ENCODE measurements at places on chromosomes 3 and 15.

DNA sequence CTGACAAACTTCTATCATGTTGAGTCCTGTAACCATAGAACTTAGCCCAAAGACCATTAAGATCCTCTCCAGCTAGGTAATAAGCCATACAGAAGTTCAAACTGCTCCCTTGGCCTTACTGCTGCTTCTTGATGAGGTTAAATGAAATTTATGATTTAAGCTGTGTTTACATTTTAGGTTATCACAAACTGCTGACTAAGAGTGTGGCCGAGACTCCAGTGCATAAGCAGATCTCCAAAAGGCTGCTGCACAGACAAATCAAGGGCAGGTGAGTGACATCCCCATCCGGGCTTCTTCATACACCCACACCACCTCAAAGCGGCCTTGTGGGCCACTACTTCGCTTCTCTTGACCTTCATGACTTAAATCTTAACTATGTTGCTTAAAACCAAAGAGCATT is 39.0 kb downstream of the KIF7 start:
- no peak overlapping the region for H3K27ac ChIP-seq
- no peak for DNase-seq
- H3K27me3 ChIP-seq, result no peaks in the 10 kb centered on the region
- peaks cover 97% of the 10 kb centered on the region for H3K36me3 ChIP-seq

GRCh38 chr15:32953533-32953910 is 235.7 kb downstream of the GREM1 start:
- no peak for DNase-seq
- H3K4me1 ChIP-seq, result no peaks in the 10 kb centered on the region
- H3K27ac ChIP-seq, result no peak overlapping the region

GRCh38 chr15:71651750-71652186 is 158.6 kb upstream of the NR2E3 start:
- no peak overlapping the region for H3K27ac ChIP-seq
- peak; percentile 72 for DNase-seq
- no peaks in the 10 kb centered on the region for H3K27me3 ChIP-seq
- no peaks in the 10 kb centered on the region for H3K36me3 ChIP-seq

GRCh38 chr3:194685065-194685717 is 492 bp upstream of the FAM43A start:
- H3K4me1 ChIP-seq, result peaks cover 53% of the 10 kb centered on the region
- DNase-seq, result no peak
- no peaks in the 10 kb centered on the region for H3K27me3 ChIP-seq
- H3K27ac ChIP-seq, result no peak overlapping the region
- peaks cover 21% of the 10 kb centered on the region for H3K36me3 ChIP-seq
- peak overlapping the region; percentile 61 for H3K4me3 ChIP-seq

DNA sequence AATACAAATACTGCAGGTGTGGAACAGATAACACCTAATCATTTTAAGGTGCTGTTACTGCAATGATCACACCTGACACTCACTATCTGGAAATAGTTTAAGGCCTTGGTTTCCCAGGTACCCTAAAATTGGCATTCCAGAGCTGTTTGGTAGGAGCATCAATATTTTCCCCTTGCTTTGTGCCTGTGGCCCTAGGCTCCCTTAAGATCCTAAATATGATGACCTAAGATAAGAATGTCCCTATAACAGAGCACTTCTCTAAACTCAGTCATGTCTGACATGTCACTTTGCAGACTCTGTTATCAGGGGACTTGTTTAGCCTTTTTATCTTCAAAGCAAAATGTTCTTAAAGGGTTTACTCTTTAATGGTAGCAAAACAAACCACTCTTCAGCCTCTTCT is 115.9 kb upstream of the STRIT1 start:
- H3K4me1 ChIP-seq, result no peaks in the 10 kb centered on the region
- H3K4me3 ChIP-seq, result no peak overlapping the region
- no peaks in the 10 kb centered on the region for H3K36me3 ChIP-seq

GRCh38 chr15:100757661-100758060 is 122.0 kb upstream of the ALDH1A3 start:
- no peak overlapping the region for H3K27ac ChIP-seq
- H3K4me1 ChIP-seq, result peaks cover 17% of the 10 kb centered on the region
- H3K4me3 ChIP-seq, result no peak overlapping the region
- no peaks in the 10 kb centered on the region for H3K36me3 ChIP-seq
- H3K27me3 ChIP-seq, result no peaks in the 10 kb centered on the region
- DNase-seq, result no peak

DNA sequence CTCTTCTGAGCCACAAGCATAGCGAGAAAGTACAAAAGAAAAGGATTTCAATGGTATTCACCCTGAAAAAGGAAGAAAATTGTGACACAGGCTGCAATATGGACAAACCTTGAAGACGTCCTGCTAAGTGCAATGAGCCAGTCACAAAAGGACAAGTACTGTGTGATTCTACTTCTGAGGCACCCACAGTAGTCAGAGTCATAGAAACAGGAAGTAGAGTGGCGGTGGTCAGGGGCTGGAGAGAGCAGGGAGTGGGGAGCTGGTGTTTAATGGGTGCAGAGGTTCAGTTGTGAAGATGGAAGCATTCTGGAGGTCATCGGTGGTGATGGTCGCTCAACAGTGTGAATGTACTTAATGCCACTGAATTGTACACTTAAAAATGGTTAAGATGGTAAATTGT is 180.5 kb downstream of the APBA2 start:
- no peaks in the 10 kb centered on the region for H3K36me3 ChIP-seq
- no peak overlapping the region for H3K4me3 ChIP-seq
- H3K27me3 ChIP-seq, result no peaks in the 10 kb centered on the region
- peaks cover 21% of the 10 kb centered on the region for H3K4me1 ChIP-seq
- no peak overlapping the region for H3K27ac ChIP-seq

DNA sequence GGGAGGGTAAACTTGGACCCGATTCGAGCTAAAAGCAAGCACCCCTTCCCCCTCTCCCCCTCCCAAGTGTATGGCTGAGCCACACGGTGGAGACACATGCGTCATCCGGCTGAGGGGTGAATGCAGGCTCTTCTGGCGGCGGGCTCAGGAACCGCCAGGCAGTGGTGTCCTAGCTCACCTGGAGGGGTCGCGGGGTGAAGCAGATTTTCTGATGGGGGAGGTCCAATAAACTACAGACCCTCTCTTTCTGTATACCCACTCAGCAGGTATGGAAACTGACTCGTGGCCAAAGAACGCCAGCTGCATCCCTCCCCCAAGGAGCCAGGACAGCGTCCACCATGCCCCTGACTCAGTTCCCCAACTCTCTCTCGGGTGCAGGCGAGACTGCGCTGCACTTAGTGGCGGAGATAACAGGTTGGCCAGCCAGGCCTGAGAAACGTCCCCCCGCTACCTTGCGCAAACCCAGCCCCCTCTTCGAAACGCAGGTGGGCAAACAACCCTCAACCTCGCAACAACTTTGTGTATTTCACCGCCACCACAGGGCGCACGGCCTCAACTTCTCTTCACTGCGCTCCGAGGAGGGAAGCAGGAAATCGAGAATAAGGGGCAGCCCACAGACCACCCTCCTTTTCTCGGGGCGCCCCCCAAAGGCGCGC is 1.3 kb downstream of the MAGI1 start:
- no peaks in the 10 kb centered on the region for H3K36me3 ChIP-seq
- peak overlapping the region; percentile 59 for H3K4me3 ChIP-seq
- no peak overlapping the region for H3K27ac ChIP-seq
- peaks cover 46% of the 10 kb centered on the region for H3K4me1 ChIP-seq

DNA sequence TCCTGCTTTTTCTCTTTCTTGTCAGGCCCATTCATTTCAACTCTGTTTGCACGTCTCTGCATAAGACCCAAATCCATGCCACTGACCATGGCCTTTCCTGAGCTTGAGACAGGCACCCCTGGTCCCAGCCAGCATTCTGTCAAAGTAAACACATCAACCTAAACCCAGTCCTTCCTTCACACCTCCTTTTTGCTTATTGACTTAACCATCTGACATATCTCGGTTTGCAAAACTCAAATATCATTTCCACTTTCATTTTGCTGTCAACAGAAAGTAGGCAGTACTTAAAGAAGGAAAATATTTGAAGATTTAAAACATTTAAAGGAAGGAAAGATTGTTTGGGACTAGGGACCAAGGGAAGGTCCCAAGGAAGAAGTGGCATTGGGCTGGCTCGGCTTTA is 48.2 kb upstream of the KBTBD8 start:
- H3K27ac ChIP-seq, result no peak overlapping the region
- no peaks in the 10 kb centered on the region for H3K4me1 ChIP-seq
- no peak overlapping the region for H3K4me3 ChIP-seq

GRCh38 chr3:88019024-88019423 is 39.8 kb downstream of the CGGBP1 start:
- H3K4me3 ChIP-seq, result no peak overlapping the region
- DNase-seq, result no peak
- no peaks in the 10 kb centered on the region for H3K27me3 ChIP-seq
- H3K4me1 ChIP-seq, result no peaks in the 10 kb centered on the region

- H3K4me1 ChIP-seq, result peaks cover 3% of the 10 kb centered on the region
- H3K36me3 ChIP-seq, result no peaks in the 10 kb centered on the region
- H3K4me3 ChIP-seq, result no peak overlapping the region
- H3K27ac ChIP-seq, result no peak overlapping the region
These were observed 382.8 kb upstream of the CFAP20DC start for GRCh38 chr3:59432665-59433064.

DNA sequence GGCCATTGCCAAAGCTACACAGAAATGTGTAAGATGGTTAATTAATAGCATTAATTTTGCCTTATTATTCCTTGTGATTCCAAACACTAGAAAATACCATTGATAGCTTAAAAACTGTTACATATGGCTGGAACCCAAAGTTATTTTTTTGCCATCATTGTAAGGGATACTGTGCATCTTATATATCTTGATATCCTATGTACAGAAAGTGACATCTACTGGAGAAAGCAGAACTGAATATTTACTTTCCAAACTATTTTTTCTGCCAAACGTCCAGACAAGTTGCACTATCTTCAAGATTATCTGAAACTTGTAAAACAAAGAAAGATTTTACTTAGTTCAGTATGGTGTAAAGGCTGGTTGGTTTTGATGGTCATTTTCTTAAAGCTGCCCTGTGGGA is 33.3 kb upstream of the MEIS2 start:
- peaks cover 6% of the 10 kb centered on the region for H3K27me3 ChIP-seq
- no peaks in the 10 kb centered on the region for H3K4me1 ChIP-seq
- no peaks in the 10 kb centered on the region for H3K36me3 ChIP-seq
- no peak overlapping the region for H3K4me3 ChIP-seq

- DNase-seq, result no peak
- H3K4me1 ChIP-seq, result no peaks in the 10 kb centered on the region
- H3K27ac ChIP-seq, result no peak overlapping the region
- no peak overlapping the region for H3K4me3 ChIP-seq
These were observed 45.5 kb upstream of the SLC41A3 start for GRCh38 chr3:126129398-126129891.

DNA sequence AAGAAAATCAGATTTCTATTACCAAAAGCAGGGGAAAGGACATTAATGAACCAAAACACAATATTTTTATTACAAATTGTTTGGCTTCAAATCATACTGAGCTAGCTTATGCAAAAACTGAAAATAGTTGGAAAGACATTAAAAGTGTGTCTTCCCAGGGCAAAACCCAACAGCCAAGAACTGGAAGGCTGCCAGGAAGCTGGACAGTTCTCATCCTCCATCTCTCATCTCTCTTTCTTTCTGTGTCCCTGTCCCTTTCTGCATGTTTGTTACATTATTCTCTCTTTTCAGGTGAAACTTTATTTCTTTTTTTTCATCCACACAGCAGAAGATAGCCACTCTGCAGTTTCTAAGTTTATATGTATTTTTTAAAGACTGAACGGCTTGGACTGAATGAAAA is 41.1 kb upstream of the SNTN start:
- H3K27ac ChIP-seq, result no peak overlapping the region
- H3K27me3 ChIP-seq, result no peaks in the 10 kb centered on the region
- H3K36me3 ChIP-seq, result no peaks in the 10 kb centered on the region
- peaks cover 10% of the 10 kb centered on the region for H3K4me1 ChIP-seq
- H3K4me3 ChIP-seq, result no peak overlapping the region

GRCh38 chr15:71496336-71496955 is 313.9 kb upstream of the NR2E3 start:
- H3K4me1 ChIP-seq, result peaks cover 8% of the 10 kb centered on the region
- H3K27me3 ChIP-seq, result no peaks in the 10 kb centered on the region
- no peak overlapping the region for H3K27ac ChIP-seq
- no peaks in the 10 kb centered on the region for H3K36me3 ChIP-seq
- H3K4me3 ChIP-seq, result no peak overlapping the region

DNA sequence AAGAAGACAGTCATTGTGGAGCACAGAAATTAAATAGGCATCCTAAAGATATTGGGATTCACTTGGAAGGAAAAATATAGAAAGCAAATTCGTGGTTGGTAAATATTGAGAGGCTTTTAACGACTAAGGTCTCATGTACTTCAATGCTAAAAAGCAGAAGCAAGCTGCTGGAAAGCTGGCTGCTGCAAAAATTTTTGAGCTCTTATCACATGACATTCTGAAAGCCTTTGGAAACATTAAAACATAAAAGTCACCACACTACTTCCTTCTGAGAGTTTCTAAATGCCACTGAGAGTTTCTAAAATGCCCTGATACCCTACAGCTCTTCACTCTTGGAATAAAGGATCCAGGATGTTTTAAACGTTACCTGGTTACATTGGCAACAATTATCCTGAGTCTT is 39.0 kb upstream of the CBLB start:
- H3K27me3 ChIP-seq, result no peaks in the 10 kb centered on the region
- no peak for DNase-seq
- H3K27ac ChIP-seq, result no peak overlapping the region
- H3K4me1 ChIP-seq, result no peaks in the 10 kb centered on the region

- H3K27ac ChIP-seq, result no peak overlapping the region
- no peaks in the 10 kb centered on the region for H3K27me3 ChIP-seq
- no peak overlapping the region for H3K4me3 ChIP-seq
- DNase-seq, result no peak
These were observed 60.2 kb upstream of the RAB6B start for GRCh38 chr3:133955892-133956291.

DNA sequence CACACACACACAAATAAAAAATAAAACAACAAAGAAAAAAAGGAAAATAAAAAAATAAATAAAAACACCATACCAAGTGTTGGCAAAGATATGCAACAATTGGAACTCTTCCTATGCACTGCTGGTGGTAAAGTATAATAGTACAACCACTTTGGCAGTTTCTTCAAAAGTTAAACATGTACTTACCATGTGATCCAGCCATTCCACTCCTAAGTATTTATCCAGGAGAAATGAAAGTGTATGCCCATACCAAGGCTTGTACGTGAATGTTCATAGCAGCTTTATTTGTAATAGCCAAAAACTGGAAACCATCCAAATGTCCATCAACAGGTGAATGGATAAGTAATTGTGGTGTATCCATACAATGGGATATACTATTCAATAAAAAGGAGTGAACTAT is 17.0 kb downstream of the WDR93 start:
- H3K4me1 ChIP-seq, result no peaks in the 10 kb centered on the region
- peaks cover 19% of the 10 kb centered on the region for H3K27me3 ChIP-seq
- no peak overlapping the region for H3K27ac ChIP-seq
- no peak overlapping the region for H3K4me3 ChIP-seq
- DNase-seq, result no peak
